ENCODE measurements at places on chromosomes 16 and 17.

- peak; percentile 58 for DNase-seq
These were observed 31.6 kb upstream of the SLC12A3 start for GRCh38 chr16:56833243-56833970.

GRCh38 chr17:79017546-79018369 is 6.2 kb upstream of the C1QTNF1 start:
- no peak for DNase-seq

- no peak for DNase-seq
These were observed 3.5 kb upstream of the DLX4 start for GRCh38 chr17:49965524-49965909.

- no peak for DNase-seq
These were observed 10.9 kb downstream of the ABCC1 start for GRCh38 chr16:15960124-15960971.

- DNase-seq, result no peak
These were observed 17.4 kb upstream of the ZC3H18 start for GRCh38 chr16:88552815-88553214.

- DNase-seq, result no peak
These were observed 33.0 kb upstream of the SEC14L1 start for GRCh38 chr17:77107506-77108433.

- DNase-seq, result peak; percentile 21
These were observed 43.4 kb downstream of the MFSD11 start for GRCh38 chr17:76781056-76781982.

- no peak for DNase-seq
These were observed 335.6 kb downstream of the UTP18 start for GRCh38 chr17:51595826-51596398.

GRCh38 chr17:69473841-69474831 is 59.6 kb downstream of the MAP2K6 start:
- peak; percentile 34 for DNase-seq

DNA sequence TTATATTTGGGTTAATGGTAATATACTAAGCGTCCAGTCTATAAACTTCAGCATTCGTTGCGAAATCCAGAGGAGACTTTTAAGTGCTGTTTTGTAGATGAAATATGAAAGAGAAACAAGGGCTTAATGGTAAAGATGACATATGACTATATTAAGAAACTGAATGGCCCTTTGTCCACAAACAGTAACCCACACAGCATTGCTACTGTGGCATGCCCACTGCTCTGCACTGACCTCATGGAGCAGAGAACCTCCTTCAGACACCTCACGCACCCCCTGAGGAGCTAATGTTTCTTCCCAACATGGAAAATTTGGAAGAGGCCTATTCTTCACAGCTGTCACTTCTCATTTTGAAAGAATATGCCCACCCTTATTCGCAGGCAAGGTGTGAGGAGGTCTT is 26.7 kb downstream of the ASPA start:
- no peak for DNase-seq

DNA sequence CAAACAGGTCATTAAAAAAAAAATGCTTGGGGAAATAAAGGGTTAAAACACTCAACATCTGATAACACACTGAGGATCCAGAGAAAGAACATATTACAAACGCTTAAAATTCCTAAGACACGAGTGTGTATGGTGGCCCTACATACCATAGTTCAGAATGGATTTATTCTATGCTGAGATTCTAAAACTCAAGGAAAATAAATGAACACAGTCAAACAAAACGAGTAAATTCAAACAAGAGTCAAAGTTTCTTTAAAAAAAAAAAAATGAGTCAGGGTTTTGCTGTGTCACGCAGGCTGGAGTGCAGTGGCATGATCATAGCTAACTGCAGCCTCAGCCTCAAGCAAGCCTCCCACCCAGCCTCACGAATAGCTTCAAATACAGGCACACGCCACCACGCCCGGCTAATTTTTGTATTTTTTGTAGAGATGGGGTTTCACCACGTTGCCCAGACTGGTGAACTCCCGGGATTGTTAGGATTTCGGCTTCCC is 17.4 kb downstream of the CRK start:
- peak; percentile 46 for DNase-seq

- DNase-seq, result no peak
These were observed 50.5 kb upstream of the MTMR4 start for GRCh38 chr17:58564971-58565370.

- DNase-seq, result no peak
These were observed 66.2 kb downstream of the CENPV start for GRCh38 chr17:16286947-16287562.

DNA sequence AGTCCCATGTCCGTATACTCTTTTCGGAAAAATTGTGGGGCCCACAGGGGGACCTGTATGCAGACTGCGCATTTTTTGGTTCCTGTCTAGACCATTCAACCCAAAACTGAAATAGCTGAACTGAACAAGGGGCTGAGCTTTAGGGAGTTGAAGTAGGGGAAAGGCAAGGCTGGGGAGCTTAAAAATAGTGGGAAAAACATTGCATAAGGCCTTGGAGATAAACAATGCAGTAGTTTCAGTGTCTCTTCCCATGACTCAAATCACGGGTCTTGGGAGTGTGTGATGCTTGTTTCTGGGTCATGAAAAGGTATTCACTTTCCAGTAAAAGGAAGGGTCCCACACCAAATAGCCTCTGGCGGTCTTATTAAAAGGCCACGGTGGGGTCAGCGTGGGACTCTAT is 402.8 kb upstream of the SALL1 start:
- no peak for DNase-seq

DNA sequence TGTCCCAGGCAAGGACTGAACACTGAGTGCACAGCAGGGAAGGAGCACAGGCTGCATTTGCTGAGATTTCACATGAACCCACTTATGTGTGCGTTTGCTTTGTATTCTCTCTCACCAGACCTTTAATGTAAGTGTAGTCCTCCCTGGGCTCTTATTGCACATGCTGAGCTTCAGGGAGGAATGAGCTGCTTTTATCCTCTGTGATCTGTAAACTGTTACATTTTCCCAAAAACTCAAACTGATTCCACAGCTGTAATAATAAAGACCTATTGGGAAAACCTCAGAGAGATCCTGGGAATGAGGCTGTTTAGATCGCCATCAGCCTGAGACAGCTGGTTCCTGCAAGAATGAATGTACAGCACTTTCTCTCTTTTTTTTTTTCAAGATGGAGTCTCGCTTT is 53.6 kb upstream of the ADORA2B start:
- DNase-seq, result no peak

DNA sequence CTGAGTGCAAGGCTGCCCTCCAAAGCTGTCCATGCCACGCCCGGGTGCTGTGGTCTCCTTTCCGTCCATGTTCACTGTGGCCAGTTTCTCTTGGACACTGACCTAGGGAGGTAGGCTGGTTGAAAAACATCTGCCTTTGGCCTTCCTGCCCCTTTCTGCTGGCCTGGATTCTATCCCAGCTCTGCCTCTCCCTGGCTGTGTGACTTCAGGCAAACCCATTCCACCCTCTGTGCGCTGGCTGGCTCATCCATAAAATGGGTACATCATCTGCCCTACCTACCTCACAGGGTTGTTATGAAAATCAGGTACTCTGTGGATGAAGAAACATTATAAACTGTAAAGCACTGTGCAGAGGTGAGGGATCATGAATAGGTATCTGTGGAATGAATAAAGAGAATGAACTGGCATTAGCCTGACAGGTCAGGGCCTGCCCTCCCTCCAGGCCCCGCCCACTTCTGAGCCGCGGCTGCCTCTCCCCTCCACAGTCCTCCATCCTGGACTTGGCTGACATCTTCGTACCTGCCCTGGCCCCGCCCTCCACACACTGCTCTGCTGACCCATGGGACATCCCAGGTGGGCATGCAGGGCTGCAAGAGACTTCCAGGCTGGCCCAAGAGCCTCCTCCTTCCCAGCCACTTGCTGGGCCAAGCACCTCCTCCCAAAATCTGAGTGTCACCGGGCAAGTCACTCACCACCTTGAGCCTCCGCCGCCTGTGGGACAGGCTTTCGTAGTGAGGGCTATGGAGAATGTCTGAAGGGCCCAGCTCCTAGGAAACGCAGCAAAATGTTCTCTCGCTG is 7.0 kb upstream of the SPATA20 start:
- DNase-seq, result peak; percentile 49

- DNase-seq, result no peak
These were observed 87.2 kb upstream of the XYLT1 start for GRCh38 chr16:17557949-17558348.

DNA sequence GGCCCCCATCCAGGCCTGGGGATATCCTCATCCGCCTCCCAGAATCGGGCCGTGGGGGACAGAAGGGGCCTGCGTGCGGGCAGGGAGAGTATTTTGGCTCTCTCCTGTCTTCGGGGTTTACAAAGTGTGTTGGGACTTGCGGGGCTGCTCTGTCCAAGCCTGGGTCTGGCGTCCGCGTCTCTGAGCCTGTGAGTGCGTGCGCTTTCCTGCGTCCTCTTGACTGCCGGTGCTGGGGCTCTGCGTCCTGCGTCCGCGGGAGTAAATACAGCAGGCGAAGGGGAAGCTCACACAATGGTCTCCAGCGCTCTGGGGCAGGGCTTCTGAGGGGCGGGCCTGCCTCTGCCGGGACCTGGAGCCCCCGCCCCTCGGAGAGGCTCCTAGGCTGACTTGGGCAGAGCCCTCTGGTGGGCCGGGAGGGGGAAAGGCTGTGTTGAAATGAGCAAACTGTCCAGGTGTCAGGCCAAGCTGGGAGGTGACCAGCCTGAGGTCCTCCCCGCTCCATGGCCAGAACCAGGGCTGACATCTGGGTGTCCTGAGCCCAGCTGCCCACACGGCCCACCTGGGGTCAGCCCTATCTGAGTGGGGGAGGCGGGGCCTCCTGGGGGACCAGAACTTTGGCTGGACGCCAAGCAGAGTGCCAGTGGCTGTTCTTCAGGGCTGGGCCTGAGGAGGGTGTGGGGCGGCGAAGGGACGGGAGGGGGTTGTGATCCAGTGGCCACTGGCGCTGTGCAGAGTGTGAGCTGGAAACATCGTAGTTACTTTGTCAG is 233.6 kb downstream of the SEC14L1 start:
- peak; percentile 90 for DNase-seq

GRCh38 chr17:76726231-76726775 is at the start of gene JMJD6:
TSS of gene JMJD6 (minus strand) at chr17:76726606. CDS start at chr17:76726475, 131 bp downstream.
- peak; percentile 98 for DNase-seq

- DNase-seq, result no peak
These were observed 54.9 kb upstream of the TOB1 start for GRCh38 chr17:50920891-50921586.
